ENCODE measurements at places on chromosomes 11 and 22. TPM values are rescaled to one million over a fixed set of nuclear protein-coding genes. Genes with fewer than 3 reads are reported as not detected.
A peak's percentile ranks its signal among the peaks of the same experiment; 100 is the strongest.

DNA sequence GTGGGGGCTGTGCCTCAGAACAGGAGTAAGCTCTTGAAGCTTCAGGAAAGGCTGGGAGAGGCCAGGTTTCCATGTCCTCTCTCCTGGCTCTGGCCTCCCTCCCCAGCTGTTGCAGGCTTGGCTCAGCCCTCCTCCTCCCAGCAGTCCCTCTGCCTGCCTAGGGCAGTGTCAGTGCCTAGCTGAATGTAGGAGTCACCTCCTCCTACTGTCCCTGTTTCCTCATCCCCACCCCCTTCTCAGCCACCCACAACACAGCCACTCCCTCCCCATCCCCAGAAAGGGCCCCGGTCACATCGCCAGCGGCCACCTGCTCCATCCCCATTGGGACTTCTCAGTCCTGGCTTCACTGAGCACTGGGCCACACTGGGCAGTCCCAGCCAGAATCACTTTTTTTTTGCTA is 2.9 kb upstream of the FBLN1 start:
- no peak for DNase-seq

GRCh38 chr11:126398296-126398695 is 42.8 kb downstream of the ST3GAL4 start:
- no peak for DNase-seq

DNA sequence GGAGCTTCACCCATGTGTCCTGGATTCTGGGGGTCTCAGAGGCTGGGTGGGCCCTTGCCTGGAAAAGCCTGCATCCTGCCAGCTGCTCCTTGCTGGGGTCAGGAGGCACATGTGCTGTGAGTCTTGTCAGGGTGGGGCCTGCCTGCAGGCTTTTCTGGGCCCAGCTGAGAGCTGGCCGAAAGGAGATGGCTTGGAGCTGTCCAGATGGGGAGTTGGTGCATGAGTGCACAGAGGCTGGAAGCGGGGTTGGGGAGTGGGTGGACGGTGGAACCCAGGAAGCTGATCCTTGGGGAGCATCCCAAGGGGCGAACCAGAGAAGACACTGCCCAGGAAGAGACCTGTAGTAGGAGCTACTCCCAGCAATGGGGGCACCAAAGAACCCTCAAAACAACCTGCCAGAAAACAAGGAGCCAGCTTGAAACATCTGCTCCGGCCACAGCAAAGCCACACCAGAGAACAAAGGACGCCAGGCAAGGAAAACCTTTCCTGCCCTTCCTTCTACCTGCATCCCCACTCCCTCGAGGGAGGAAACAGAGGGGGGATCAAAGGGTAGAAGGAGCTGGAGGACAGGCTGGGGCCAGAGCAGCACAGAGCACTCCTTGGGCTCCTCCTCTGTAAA is 8.2 kb upstream of the KCTD17 start:
- no peak for DNase-seq

DNA sequence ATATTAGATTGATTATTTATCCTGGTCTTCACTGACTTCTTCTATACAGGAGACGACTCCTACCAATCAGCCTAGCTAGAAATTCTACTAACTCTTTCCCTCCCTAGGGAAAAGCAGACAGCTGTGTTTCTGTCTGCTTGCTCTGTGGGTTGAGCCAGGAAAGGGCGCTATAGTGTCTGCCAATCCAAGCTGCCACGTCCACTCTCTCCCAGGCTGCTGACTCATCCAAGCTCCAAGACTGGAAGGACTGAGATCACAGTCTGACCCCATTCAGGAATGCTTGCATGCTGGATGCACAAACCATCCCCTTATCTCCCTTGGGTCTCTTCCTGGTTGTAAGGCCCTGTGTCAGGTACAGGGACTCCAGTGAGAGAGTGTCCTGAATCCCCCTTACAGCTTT is 955.6 kb downstream of the OPCML start:
- no peak for DNase-seq

GRCh38 chr11:82216927-82217570 is 516.6 kb downstream of the FAM181B start:
- no peak for DNase-seq

DNA sequence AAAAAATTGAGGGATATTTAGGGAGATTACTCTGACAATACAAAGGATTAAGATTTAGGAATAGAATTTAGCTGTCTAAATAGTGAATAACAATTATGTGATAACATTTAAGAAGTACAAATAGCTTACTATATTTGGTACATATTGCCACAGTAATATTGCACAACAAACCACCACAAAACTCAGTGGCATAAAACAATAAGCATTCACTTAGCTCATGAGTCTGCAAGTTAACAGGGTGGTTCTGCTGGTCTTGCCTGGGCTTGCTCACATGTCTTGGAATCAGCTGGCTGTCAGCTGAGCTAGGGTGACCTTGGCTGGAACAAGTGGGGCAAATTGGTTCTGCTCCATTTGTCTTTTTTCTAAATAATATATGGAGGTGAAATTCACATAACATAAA is 115.1 kb downstream of the DCDC1 start:
- DNase-seq, result no peak

DNA sequence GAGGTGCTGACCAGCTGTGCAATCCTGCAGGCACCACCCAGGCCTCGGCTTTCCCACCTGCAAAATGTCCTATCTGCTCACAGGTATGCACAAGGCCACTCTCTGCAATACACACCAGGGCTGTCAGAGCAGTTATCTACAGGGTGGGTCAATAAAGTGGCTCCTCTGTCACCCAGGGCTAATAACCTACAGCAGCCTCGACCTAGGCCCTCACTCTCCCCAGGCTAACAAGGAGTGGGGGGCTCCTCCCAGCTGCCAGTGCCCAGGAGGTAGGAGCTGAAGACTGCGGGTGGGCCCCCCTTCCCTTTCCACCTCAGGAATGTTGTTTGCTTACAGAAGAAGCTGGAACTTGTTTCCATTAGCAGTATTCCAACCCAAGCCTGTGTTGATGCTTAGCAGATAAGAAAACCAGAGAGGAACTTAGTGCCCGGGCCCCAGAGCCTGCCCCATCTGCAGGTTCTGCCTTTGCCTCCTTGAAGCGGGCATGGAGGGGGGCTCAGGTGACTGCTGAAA is 26.8 kb downstream of the MYH9 start:
- DNase-seq, result no peak

GRCh38 chr11:110092111-110092514 is 1.1 kb upstream of the ZC3H12C start:
- DNase-seq, result no peak

DNA sequence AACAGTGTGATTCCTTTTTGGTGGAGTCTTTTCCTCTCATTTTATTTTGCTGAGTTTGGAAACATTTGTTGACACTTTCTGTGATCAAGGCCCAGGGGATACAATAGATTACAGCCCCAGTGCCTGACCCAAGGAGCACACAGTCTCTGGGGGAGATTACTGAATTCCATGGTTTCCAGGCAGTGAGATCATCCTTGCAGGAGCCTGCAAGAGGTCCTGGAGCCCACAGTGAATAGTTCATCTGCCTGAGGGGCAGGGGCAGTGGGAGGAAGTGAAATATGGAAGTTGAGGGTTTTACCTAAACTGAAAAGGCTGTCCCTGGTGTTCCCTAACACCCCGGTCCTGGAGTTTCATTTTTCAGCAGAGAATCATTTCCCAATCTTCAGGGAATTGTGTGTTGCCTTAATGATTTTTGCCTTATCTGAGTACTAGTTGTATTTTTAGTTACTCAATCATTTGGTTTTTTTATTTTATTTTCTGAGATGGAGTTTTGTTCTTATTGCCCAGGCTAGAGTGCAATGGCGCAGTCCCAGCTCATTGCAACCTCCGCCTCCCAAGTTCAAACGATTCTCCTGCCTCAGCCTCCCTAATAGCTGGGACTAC is 7.7 kb downstream of the CCS start:
- no peak for DNase-seq

GRCh38 chr11:68827733-68828132 is 14.0 kb downstream of the CPT1A start:
- no peak for DNase-seq

DNA sequence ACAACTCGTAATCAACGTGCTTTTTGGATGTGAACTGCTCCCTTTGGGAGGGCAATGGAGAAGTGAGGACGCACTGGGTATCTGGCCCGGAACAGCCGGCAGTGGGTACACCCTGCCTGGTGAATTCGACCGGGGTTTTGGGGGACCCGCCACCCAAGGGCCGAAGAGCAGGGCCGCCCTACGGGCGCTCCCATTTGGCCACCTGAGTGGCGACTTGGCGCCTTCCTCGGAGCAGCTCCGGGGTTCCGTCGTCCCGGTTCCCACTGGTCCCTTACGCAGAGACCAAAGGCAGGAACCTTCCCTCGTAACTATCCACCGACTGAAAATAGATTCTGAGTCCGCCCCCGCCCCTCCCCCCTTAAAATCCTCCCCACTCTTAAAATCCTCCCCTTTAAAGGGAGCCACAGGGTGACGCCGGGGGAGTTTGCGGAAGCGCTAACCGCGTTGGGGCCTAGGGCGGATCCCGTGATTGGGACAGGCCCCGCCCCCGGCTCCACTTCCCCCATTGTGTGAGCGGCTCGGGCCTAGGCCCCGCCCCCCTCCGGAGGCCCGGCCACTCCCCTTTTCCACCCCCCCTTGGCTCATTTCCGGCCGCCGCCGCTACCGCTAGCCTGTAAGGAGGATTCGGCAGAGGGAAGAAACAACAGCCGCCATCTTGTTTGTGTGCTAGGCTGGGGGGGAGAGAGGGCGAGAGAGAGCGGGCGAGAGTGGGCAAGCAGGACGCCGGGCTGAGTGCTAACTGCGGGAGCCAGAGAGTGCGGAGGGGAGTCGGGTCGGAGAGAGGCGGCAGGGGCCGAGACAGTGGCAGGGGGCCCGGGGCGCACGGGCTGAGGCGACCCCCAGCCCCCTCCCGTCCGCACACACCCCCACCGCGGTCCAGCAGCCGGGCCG is 1.0 kb upstream of the EP300 start:
- DNase-seq, result peak; percentile 100

- DNase-seq, result no peak
Observed at GRCh38 chr11:31824879-31825837, 14.0 kb upstream of the PAX6 start.

GRCh38 chr22:17746916-17747315 is 27.4 kb downstream of the BID start:
- no peak for DNase-seq

DNA sequence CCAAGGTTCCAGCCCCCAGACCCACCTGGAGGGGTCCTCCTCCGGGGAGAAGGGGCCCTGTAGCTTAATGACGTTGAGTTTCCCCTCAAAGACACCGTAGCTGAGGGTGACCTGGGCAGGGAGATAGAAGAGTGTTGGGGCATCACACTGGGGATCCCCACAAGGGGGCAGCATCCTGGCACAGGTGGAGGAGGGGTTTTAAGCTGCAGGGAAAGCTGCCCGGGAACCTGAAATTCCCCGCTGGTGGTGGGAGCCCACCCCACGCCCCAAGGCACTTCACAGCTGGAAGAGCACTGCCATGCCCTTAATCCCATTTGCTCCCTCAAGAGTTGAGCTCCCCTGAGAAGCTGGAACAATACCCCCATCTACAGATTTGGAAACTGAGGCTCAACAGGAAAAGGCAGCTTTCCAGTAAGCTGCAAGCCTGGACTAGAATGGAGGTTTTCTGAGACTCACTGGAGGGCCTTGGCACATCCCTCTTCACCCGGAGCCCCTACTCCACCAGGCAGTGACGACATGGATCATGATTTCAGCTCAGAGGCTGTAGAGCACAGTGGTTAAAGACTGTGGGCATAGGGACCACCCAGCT is 13.7 kb downstream of the MFNG start:
- peak; percentile 67 for DNase-seq

DNA sequence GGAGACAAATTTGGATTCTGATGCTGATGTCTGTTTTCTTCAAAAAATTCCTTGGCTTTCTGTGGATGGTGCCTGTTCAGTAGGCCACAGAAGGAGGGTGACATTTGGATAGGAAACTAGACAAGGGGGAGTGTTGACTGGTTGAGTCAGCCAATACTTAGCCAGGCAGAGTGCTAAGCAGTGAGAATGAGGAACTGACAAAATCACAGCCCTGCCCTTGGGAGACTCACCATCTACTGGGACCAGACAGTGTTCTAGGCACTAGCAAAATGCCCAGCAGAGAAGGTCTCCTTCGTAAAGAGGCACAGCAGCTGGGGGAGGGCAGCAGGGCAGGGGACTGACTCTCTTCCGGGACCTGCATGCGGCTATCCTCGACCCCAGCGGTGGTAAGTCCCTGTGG is 190.2 kb downstream of the DSCAML1 start:
- DNase-seq, result no peak

DNA sequence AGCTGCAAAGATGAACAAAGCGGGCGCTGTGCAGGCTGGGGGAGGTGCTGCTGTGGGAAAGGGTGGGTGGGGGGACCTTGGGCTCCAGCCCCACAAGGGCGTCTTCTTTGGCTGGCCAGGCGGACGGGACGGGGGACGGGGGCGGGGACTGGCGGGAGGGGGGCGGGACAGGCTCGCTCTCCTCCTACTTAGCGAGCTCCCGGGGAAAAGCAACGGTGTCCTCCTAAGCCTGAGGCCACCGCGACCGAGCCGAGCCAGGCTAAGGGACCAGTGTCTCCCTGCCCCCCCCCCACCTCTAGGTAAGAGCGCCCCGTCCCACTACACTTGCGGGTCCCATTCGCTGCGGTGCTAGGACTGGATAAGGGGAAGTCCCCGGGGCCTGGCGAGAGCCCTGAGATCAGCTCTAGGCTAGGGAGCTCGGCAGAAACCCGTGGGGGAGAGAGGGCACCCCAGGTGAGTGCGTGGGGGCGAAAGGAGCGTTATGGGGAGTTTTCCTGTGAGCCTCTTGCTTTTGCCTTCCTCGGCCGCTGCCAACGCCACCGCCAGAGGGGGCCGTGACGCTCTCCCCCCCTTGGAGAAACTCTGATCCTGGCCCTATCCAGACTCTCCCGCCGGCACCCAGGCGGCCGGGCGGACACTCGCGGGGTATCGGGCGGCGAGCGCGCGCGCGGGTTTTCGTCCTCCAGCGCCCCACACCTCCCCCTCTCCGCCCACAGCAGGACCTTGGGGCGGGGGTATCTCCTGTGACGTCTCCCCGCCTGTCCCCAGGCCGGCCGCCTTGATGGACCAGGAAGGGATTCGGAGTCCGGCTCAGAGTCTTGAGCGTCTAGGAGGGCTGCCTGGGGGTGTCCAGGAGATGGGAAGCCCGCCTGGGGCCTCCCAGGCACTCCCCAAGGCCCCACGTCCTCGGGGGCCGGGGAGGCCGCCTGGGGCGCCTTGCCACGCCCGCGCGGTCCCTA is at the start of gene PHLDB1:
Gene PHLDB1, plus strand, starts transcription at position 215 of the 959 bp plus-strand sequence. CDS start 6,222 bp downstream, outside the sequence.
- DNase-seq, result peak; percentile 61

DNA sequence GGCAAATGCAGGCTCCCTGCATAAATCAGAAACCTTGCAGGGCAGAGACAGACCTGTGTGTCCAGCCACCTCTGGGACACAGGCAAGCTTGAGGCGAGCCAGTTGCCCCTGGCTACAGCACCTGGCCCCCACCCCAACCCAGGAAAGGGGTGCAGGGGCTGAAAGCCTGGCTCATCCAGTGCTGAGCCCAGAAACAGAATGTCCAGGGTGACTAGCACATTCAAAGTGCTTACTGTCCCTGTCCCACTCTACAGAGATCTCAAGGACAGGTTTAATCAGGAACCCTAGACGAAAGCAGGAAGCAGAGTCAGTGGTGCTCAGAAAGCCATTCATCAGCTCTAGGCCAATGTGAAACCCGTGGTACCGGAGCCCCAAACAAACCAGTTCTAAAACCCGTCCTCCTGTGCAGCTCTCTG is 31.9 kb downstream of the PLEKHA7 start:
- no peak for DNase-seq

SRSF8 gene
- total RNA-seq, result 23.7 TPM

CRYBA4 gene
- total RNA-seq, result not detected

CACNA1I gene
- 0.37 TPM for total RNA-seq

CDHR5 gene
- total RNA-seq, result not detected

OR52E8 gene
- total RNA-seq, result not detected

JHY gene
- total RNA-seq, result 2.4 TPM

CHST1 gene
- total RNA-seq, result 0.12 TPM

ZFTA gene
- 1.5 TPM for total RNA-seq

ZNF280B gene
- 3.7 TPM for total RNA-seq

IL17REL gene
- total RNA-seq, result 0.16 TPM

NCF4 gene
- total RNA-seq, result 3.8 TPM

SPI1 gene
- 0.30 TPM for total RNA-seq

Measured in activated CD4-positive, alpha-beta T cell treated with anti-CD3 and anti-CD28 coated beads for 36 hours (primary cell).